ENCODE measurements at places on chromosomes 2 and 18. TPM values are rescaled to one million over a fixed set of nuclear protein-coding genes. Genes with fewer than 3 reads are reported as not detected.
A peak's percentile ranks its signal among the peaks of the same experiment; 100 is the strongest.

- peak; percentile 67 for DNase-seq
Measured at GRCh38 chr2:191631754-191632153, 46.2 kb upstream of the NABP1 start.

AFTPH gene
- 12.0 TPM for polyA plus RNA-seq

CHN1 gene
- 23.0 TPM for polyA plus RNA-seq

SNTG2 gene
- polyA plus RNA-seq, result not detected

- no peak for DNase-seq
Measured at GRCh38 chr2:46387292-46387691, 90.1 kb downstream of the EPAS1 start.

NT5DC4 gene
- polyA plus RNA-seq, result 0.79 TPM

GKN1 gene
- polyA plus RNA-seq, result 0.79 TPM

ARMC9 gene
- 15.9 TPM for polyA plus RNA-seq

DNA sequence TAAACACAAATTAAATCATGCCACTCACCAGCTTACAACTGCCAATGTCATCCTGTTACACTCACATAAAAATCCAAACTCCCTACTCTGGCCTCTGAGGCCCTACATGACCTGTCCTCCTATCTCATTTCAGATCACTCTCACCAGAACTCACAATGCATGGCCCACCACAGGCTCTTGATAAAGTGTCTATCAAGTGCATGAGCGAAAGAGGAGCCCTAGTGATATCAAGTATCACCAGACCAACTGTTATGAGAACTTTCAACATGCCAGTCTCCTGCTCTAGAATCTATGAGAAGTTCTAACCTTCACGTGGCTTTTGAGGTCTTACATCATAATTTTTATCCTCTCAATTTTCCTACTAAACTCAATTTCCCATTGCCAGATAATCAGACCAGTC, 76.4 kb upstream of the CD226 start:
- DNase-seq, result no peak

DNA sequence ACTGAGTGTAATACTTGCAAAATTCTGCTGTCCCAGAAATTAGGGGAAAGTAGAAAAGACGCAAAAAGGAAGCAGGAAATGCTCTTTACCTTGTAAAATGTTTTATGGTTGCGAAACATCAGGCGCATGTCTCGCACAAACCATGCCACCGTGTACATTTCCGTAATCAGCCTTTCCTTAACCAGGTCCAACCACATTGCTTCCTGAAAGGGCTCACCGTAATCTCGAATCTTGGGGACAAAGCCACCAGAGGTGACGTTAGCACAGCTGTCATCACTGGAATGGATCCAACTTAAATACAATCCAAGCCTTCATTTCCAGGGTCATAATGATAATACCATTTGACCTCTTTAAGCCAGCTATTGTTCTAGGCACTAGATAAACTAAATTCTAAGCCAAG, 49.3 kb downstream of the SP110 start:
- no peak for DNase-seq

GRCh38 chr18:47418746-47419145, 167.3 kb upstream of the SKOR2 start:
- DNase-seq, result peak; percentile 26

GRCh38 chr18:38077229-38077628, 511.6 kb upstream of the CELF4 start:
- DNase-seq, result peak; percentile 33

ABHD1 gene
- polyA plus RNA-seq, result 1.1 TPM

GRCh38 chr2:101521487-101521886, 46.6 kb upstream of the RFX8 start:
- no peak for DNase-seq

DNA sequence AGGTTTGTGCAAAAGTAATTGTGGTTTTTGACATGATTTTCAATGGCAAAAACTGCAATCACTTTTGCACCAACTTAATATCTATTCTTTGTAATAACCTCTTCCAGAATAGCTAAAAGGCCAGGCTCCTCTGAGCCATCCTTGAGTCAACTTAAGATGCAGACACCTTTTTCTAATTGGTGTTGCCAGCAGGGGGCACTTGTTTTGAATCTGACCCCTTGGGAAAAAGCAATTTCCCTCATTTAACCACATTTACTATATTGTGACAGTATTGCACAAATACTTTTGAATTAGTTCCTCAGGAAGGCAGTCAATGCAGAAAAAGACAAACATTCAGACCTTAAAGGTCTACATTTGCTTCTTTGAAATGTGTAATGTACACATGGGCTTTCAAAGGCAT, 78.6 kb upstream of the GALNT5 start:
- no peak for DNase-seq

DSC3 gene
- polyA plus RNA-seq, result 13.9 TPM

DNA sequence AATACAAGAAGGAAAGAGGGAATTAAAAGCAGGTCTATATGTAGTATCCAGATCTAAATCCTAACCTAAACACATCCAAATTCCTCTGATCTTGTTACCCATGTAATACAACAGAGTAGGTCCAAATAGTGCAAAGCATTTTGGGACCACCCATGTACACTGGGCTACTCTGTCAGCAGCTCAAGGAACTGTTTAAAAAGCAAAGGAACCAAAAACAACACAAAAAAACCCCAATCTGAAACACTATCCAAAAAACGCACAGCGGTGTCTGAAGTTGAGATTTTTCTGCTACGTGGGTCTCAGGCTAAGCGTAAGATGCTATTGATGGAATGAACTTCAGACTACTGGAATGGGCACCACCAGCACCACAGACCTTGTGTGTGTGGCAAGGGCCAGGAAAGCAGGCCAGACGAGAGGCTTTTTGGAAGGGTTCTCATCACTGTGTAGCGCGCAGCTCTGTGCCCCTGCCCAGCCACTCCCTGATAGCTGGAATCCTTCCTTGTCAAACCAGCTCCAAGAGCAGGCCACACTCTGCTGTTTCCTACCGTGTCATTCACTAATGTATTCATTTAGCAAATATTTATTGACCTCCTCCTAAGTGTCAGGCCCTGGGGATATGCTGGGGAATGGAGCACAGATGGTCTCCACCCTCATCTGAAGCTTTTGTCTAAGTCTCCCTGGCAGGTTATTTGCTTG, 101.4 kb downstream of the COLEC12 start:
- DNase-seq, result no peak

DNA sequence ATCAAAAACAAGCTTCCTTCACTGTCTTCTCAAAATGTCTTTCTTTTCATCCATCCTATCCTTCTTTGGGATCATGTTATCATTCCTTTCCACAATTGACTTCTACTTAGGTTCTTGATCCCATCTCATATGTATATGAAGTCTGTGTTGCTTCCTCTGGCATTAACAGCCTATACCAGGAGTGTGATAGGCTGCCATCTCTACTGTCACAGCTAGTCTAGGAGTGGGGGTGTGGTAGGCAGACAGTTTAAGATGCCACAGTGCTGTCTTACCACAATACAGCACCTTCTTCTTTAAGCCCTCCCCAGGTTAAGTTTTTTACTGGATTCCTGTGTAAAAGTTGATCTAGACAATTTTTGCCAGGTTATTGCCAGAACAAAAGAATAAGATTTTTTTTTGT, 3.7 kb upstream of the HTR2B start:
- no peak for DNase-seq

Data from hepatocyte (in vitro differentiated cells).